ENCODE measurements at places on chromosomes 4 and X. TPM values are rescaled to one million over a fixed set of nuclear protein-coding genes. Genes with fewer than 3 reads are reported as not detected.

DNA sequence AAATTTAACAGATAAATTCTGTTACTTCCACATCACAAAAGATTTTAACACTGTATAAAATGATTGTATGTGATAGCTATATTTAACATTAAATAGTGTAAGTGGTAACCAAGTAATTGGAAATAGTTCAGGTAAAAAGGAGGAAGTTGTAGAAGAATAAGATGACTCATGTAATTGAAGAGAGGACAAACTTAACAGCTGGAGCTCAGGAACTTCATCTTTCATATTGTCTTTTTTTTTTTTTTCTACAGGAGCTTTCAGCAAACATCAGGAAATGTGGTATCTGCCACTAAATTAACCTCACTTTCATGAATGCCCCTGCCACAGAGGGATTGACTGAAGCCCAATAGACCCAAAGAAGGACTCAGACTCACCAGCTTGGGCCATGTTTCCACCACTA is 188.4 kb upstream of the VEGFC start:
- H3K4me3 ChIP-seq: no peak overlapping the region
- H3K27ac ChIP-seq: no peak overlapping the region
- no peaks in the 10 kb centered on the region for H3K36me3 ChIP-seq
- no peak for DNase-seq

DNA sequence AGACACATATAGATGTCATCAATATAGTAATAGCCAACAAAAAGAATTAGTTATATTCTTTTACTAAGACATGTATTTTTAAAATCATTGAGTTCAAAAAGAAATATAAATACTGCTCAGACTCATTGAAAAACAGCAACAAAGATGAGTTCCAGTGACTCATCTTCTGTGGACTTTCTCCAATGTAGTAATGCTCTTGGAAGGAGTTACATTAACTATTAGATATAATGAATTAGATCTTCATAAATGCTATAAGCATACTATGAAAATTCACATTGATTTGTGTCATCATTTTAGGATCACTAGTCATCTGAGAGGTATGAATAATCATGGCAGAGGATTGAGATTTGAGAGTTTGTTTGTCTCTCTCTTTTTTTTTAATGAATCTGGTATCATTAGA is 547.8 kb upstream of the PCDH7 start:
- no peak overlapping the region for H3K27ac ChIP-seq
- H3K4me1 ChIP-seq: no peaks in the 10 kb centered on the region
- H3K36me3 ChIP-seq: no peaks in the 10 kb centered on the region
- no peak for DNase-seq
- H3K4me3 ChIP-seq: no peak overlapping the region

The CXCL13 gene
- not detected for total RNA-seq

- H3K4me3 ChIP-seq: no peak within 1 kb of the TSS
- H3K36me3 ChIP-seq: no peaks in the 10 kb centered on the region
- no peak for DNase-seq
- H3K27ac ChIP-seq: no peak within 1 kb of the TSS
- H3K27me3 ChIP-seq: no peaks in the 10 kb centered on the region
- H3K4me1 ChIP-seq: peaks cover 8% of the 10 kb centered on the region
Observed at GRCh38 chr4:15702941-15703403, at the start of gene BST1. BST1 (plus strand) TSS chr4:15703065; CDS start chr4:15703145, 80 bp downstream.

DNA sequence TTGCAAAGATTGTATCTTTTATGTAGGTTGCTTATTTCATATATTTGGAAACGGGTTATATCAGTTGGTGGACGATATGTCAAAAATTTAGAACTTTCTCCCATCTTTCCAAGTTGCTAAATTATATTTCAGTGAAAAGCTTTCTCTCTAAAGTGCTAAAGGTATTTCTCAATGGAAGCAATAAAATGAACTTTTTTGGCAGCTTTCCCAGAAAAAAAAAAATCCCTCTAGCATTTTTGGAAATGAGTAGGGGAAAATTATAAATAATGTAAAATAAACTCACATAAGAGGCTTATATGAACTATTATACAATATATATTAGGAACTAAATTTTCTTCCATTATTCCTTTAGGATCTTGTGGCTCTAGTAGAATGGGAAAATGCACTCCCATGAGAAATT is 152.2 kb downstream of the GRID2 start:
- H3K27ac ChIP-seq: no peak overlapping the region
- DNase-seq: no peak
- H3K27me3 ChIP-seq: no peaks in the 10 kb centered on the region

The ADGRG2 gene
- total RNA-seq: not detected

The PDGFRA gene
- 122 TPM for total RNA-seq

- H3K4me1 ChIP-seq: no peaks in the 10 kb centered on the region
- DNase-seq: no peak
- H3K4me3 ChIP-seq: no peak overlapping the region
- no peaks in the 10 kb centered on the region for H3K27me3 ChIP-seq
- H3K36me3 ChIP-seq: no peaks in the 10 kb centered on the region
Observed at GRCh38 chrX:89034679-89035078, 287.7 kb downstream of the CPXCR1 start.
